ENCODE measurements at places on chromosomes 6 and 20. TPM values are rescaled to one million over a fixed set of nuclear protein-coding genes. Genes with fewer than 3 reads are reported as not detected.

The CCN6 gene
- not detected for total RNA-seq

The FUCA2 gene
- 11.8 TPM for total RNA-seq

The SPATS1 gene
- 0.41 TPM for total RNA-seq

The CCR6 gene
- total RNA-seq = not detected

The IL17A gene
- total RNA-seq = not detected

The TRDN gene
- total RNA-seq = under 0.01 TPM

The C20orf202 gene
- total RNA-seq = 0.41 TPM

The ORC3 gene
- total RNA-seq = 40.8 TPM

The HLA-DPA1 gene
- total RNA-seq = 1.6 TPM

The WFDC12 gene
- not detected for total RNA-seq

The HLA-DQA2 gene
- total RNA-seq = not detected

The TRERF1 gene
- total RNA-seq = 2.9 TPM

The KIF6 gene
- total RNA-seq = 1.2 TPM

The TCF15 gene
- total RNA-seq = under 0.01 TPM

The OPN5 gene
- total RNA-seq = not detected

The SNX9 gene
- total RNA-seq = 14.7 TPM

The TCP11 gene
- 0.41 TPM for total RNA-seq

The CTCFL gene
- not detected for total RNA-seq
